ENCODE measurements at places on chromosomes 4 and X. TPM values are rescaled to one million over a fixed set of nuclear protein-coding genes. Genes with fewer than 3 reads are reported as not detected.

DNA sequence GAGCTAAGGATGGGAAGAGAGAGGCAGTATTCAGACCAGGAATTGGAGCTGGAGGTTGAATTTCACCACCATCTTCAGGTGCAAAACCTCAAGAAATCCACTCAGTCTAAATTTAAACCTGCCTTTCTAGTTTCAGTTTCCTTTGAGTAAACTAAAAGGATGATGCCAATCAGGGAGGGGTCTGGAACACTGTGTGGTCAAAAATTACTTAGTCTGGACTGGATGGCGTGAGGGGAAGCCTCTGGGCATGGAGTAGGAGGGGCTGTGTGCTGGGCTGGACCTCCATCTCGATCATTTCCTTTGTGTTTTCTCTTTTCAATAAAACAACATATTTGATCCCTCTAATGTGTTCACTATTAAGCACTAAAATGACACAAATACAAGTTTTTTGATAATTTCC lies 120.1 kb downstream of the GC start:
- H3K27me3 ChIP-seq: peaks cover 9% of the 10 kb centered on the region
- no peaks in the 10 kb centered on the region for H3K36me3 ChIP-seq
- peaks cover 8% of the 10 kb centered on the region for H3K4me1 ChIP-seq
- no peak overlapping the region for H3K4me3 ChIP-seq
- DNase-seq: no peak

- H3K4me3 ChIP-seq: no peak overlapping the region
- peaks cover under 1% of the 10 kb centered on the region for H3K36me3 ChIP-seq
- no peaks in the 10 kb centered on the region for H3K4me1 ChIP-seq
- peaks cover 8% of the 10 kb centered on the region for H3K27me3 ChIP-seq
These were observed 22.2 kb downstream of the C4orf50 start for GRCh38 chr4:5995901-5996623.

GRCh38 chr4:149113804-149114430 lies 671.7 kb upstream of the NR3C2 start:
- no peaks in the 10 kb centered on the region for H3K36me3 ChIP-seq
- H3K27ac ChIP-seq: no peak overlapping the region
- no peaks in the 10 kb centered on the region for H3K4me1 ChIP-seq
- no peak overlapping the region for H3K4me3 ChIP-seq

DNA sequence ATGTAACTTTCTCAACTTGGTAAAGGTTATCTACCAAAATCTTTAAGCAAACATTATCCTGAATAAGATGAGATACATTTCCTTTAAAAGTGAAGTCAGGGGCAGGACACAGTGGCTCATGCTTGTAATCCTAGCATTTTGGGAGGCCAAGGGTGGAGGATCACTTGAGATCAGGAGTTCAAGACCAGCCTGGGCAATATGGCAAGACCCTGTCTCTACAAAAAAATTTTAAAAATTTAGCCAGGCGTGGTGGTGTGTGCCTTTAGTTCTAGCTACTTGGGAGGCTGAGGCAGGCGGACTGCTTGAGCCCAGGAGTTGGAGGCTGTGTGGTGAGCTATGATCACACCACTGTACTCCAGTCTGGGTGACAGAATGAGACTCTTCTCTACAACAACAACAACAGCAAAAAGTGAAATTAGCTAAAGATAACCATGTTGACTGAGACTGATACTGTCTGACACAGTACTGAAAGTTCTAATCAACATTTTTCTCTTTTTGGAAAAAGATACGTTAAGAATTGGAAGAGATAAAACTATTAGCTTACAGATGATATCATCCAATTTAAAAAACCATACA lies 4.9 kb downstream of the DCAF16 start:
- H3K36me3 ChIP-seq: peaks cover 26% of the 10 kb centered on the region
- H3K4me1 ChIP-seq: peaks cover 48% of the 10 kb centered on the region
- H3K27me3 ChIP-seq: peaks cover 4% of the 10 kb centered on the region
- H3K4me3 ChIP-seq: no peak overlapping the region
- no peak overlapping the region for H3K27ac ChIP-seq

- H3K36me3 ChIP-seq: no peaks in the 10 kb centered on the region
- no peak overlapping the region for H3K4me3 ChIP-seq
- DNase-seq: no peak
- peaks cover 4% of the 10 kb centered on the region for H3K27me3 ChIP-seq
These were observed 147.3 kb downstream of the CORIN start for GRCh38 chr4:47690611-47691010.

- H3K4me3 ChIP-seq: no peak overlapping the region
- H3K4me1 ChIP-seq: no peaks in the 10 kb centered on the region
- no peak for DNase-seq
- no peak overlapping the region for H3K27ac ChIP-seq
These were observed 22.4 kb downstream of the HPRT1 start for GRCh38 chrX:134482371-134482770.

GRCh38 chr4:173958445-173958844 lies 325.0 kb downstream of the FBXO8 start:
- no peaks in the 10 kb centered on the region for H3K27me3 ChIP-seq
- H3K4me1 ChIP-seq: no peaks in the 10 kb centered on the region
- H3K36me3 ChIP-seq: no peaks in the 10 kb centered on the region

DNA sequence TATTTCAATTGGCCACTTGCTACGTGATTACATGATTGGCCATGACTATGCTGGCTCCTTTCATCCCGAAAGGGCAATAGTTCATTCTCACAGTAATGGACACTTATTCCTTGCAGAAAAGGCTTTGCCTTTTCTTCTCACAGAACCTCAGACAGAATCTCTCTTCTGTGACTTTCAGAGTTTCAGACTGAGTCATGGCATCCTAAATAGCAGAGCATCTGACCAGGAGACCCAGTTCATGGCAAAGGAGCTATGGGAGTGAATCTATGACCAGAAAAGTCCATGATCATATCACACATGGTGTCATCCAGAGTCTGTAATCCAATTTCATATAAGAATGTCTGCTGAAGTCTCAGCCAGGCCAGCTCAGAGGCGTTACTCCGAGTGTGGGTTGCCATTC lies 263.3 kb upstream of the CLNK start:
- DNase-seq: no peak
- no peaks in the 10 kb centered on the region for H3K27me3 ChIP-seq
- H3K4me1 ChIP-seq: no peaks in the 10 kb centered on the region

- H3K27me3 ChIP-seq: peaks cover 12% of the 10 kb centered on the region
- no peaks in the 10 kb centered on the region for H3K36me3 ChIP-seq
These were observed 51.4 kb upstream of the RAPGEF2 start for GRCh38 chr4:159051245-159052071.

GRCh38 chrX:153646620-153647373 lies at the start of gene DUSP9:
Gene DUSP9, plus strand, starts transcription at chrX:153647203. Its CDS starts 751 bp downstream, at chrX:153647954.
- no peak for DNase-seq
- no peak within 1 kb of the TSS for H3K27ac ChIP-seq
- H3K4me1 ChIP-seq: peaks cover 1% of the 10 kb centered on the region
- H3K36me3 ChIP-seq: no peaks in the 10 kb centered on the region

DNA sequence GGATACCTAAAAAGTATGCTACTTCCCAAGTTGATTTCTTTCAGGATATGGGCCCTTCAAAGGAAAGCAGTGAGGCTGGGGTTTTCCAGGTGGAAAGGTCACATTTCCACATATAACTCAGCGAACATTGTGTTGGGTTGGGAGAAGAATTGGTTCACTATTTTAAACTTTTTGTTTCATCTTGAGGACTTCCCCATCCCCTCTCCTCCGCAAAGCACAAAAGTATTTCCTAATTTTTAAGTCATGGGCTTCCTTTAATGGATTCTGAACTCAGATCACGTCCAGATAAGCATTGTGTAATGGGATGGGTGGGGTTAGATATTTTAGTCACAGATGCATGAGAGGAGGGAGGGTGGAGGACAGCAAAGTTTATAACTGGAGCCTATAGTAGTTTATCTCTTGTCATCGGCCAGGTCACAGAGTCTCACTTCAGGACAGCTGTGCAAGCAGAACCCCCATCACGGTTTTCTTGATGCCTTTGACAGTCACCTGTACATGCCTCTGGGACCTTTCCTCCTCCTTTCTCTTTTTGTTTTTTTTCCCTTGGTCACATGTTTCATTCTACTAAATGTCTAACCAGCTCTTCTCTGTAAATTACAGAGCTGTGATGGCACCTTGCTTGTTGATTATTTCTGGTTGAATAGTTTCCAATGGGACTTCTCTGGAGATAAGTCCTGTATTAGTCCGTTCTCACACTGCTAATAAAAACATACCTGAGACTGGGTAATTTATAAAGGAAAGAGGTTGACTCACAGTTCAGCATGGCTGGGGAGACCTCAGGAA lies 115.4 kb downstream of the PTTG2 start:
- H3K27me3 ChIP-seq: no peaks in the 10 kb centered on the region
- DNase-seq: no peak
- H3K4me1 ChIP-seq: peaks cover 31% of the 10 kb centered on the region
- peaks cover 23% of the 10 kb centered on the region for H3K36me3 ChIP-seq
- no peak overlapping the region for H3K4me3 ChIP-seq

- H3K36me3 ChIP-seq: no peaks in the 10 kb centered on the region
- H3K4me3 ChIP-seq: no peak overlapping the region
- DNase-seq: no peak
These were observed 40.5 kb upstream of the RELL1 start for GRCh38 chr4:37726666-37727065.

DNA sequence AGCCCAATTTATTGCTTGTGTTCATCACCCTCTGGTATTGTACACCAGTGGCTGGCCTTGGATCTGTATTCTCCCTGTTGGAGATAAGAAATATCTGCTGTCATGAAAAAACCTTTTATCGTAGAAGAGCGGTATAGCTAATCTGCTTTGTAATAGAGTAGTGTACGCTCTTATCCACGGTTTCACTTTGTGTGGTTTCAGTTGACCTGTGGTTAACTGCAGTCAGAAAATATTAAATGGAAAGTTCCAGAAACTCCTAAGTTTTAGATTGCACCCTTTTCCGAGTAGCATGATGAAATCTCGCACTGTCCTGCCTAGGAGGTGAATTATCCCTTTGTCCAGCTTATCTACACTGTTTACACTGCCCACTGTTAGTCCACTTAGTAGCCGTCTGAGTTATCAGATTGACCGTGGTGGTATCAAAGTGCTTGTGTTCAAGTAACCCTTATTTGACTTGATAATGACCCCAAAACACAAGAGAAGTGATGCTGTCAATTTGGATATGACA lies 42.4 kb downstream of the KDM6A start:
- no peak for DNase-seq
- peak overlapping the region; percentile 55 for H3K4me3 ChIP-seq
- H3K27me3 ChIP-seq: no peaks in the 10 kb centered on the region
- no peaks in the 10 kb centered on the region for H3K36me3 ChIP-seq
- no peak overlapping the region for H3K27ac ChIP-seq

- DNase-seq: no peak
- peaks cover 4% of the 10 kb centered on the region for H3K27me3 ChIP-seq
- no peak overlapping the region for H3K27ac ChIP-seq
- peaks cover 29% of the 10 kb centered on the region for H3K36me3 ChIP-seq
These were observed 62.0 kb downstream of the HTT start for GRCh38 chr4:3136454-3136853.

GRCh38 chr4:26059391-26060154 lies 145.6 kb downstream of the SMIM20 start:
- no peak for DNase-seq
- peaks cover 6% of the 10 kb centered on the region for H3K27me3 ChIP-seq
- no peaks in the 10 kb centered on the region for H3K4me1 ChIP-seq

GRCh38 chr4:108700081-108700757 lies 49.8 kb downstream of the OSTC start:
- DNase-seq: no peak
- H3K36me3 ChIP-seq: no peaks in the 10 kb centered on the region
- H3K27ac ChIP-seq: no peak overlapping the region
- no peak overlapping the region for H3K4me3 ChIP-seq

DNA sequence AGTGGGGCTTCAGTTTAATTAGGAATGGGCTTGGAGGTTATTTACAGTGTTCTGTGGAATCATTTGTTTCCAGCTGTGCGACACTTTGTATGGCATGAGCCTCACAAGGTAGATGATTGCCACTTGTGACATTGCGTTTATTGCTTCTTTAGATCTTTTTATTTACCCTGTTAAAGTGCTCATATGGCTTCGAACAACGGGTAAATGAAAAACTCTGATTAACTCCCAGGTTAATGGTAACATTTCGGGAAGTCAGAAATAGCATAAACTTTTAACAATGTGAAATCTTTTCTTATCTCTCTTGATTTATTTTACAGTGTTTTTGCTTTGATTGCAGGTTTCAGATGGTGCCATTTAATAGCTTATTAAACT lies 494.3 kb downstream of the IDS start:
- peaks cover 1% of the 10 kb centered on the region for H3K27me3 ChIP-seq
- H3K4me1 ChIP-seq: no peaks in the 10 kb centered on the region
- H3K36me3 ChIP-seq: no peaks in the 10 kb centered on the region

DNA sequence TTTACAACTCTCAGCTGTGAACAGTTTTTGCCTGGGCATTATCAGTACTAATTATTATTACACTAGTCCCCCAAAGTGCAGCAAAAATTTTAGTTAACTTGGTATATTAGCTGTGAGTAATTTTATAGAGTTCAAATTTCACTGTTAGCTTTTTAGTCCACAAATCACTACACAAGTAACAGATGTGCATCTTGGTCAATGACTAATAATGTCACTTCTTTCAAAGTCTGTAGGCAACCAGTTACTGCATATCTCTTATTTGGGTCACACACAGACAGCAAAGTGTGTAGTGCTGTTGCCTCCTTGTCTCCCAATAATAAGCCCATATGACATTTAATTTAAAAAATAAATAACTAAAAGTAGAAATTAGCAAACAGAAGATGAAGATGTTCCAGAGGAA lies 159.9 kb downstream of the SCFD2 start:
- DNase-seq: no peak
- no peaks in the 10 kb centered on the region for H3K27me3 ChIP-seq
- no peak overlapping the region for H3K4me3 ChIP-seq
- no peaks in the 10 kb centered on the region for H3K4me1 ChIP-seq
- peaks cover 7% of the 10 kb centered on the region for H3K36me3 ChIP-seq
- no peak overlapping the region for H3K27ac ChIP-seq

- no peaks in the 10 kb centered on the region for H3K36me3 ChIP-seq
- no peak for DNase-seq
- H3K4me3 ChIP-seq: no peak overlapping the region
- H3K27ac ChIP-seq: no peak overlapping the region
These were observed 142.3 kb downstream of the SHROOM4 start for GRCh38 chrX:50671661-50672060.

DNA sequence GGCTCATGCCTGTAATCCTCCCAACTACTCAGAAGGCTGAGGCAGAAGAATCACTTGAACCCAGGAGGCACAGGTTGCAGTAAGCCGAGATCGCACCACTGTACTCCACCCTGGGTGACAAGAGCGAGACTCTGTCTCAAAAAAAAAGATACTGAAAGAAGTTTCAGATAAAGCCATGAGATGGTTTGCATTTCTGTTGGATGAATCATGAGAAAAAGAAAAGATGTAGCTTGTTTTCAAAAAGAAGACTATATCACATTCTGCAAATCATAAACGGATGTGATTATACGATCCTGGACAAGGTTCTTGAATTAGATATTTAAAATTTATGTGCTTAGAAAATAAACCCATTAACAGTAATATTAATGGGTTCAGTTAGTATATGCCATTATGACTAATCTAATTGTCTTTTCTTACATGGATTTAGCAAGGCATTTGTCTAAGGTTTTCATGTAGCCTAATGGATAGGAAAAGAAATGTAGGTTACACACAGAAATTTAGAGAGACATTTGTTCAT lies 345.9 kb downstream of the SLC7A11 start:
- H3K36me3 ChIP-seq: no peaks in the 10 kb centered on the region
- no peak overlapping the region for H3K27ac ChIP-seq
- H3K4me3 ChIP-seq: no peak overlapping the region
- H3K4me1 ChIP-seq: no peaks in the 10 kb centered on the region

GRCh38 chr4:77175201-77175611 lies 18.2 kb downstream of the CCNG2 start:
- peaks cover 12% of the 10 kb centered on the region for H3K36me3 ChIP-seq
- no peak overlapping the region for H3K4me3 ChIP-seq
- no peak for DNase-seq
- peaks cover 4% of the 10 kb centered on the region for H3K27me3 ChIP-seq
- H3K4me1 ChIP-seq: no peaks in the 10 kb centered on the region

AADAT gene
- not detected for polyA plus RNA-seq

DTHD1 gene
- 15.6 TPM for polyA plus RNA-seq

RUFY3 gene
- polyA plus RNA-seq: 14.5 TPM

RBPJ gene
- 39.8 TPM for polyA plus RNA-seq

TMPRSS11B gene
- not detected for polyA plus RNA-seq

MAML3 gene
- polyA plus RNA-seq: 1.2 TPM

SSX2 gene
- not detected for polyA plus RNA-seq

ADGRL3 gene
- not detected for polyA plus RNA-seq

All from immature natural killer cell (primary cell).